Neural crest cell (in vitro differentiated cells): ENCODE measurements at places on chromosomes 7 and 10. TPM values are rescaled to one million over a fixed set of nuclear protein-coding genes. Genes with fewer than 3 reads are reported as not detected.

The PCBD1 gene
- total RNA-seq, result 38.2 and 38.3 TPM in 2 replicates

The TAS2R41 gene
- total RNA-seq, result not detected in 2 replicates

The HABP2 gene
- not detected in 2 replicates for total RNA-seq

The RASA4B gene
- total RNA-seq, result 4.5 and 7.2 TPM in 2 replicates

The SLC26A5 gene
- total RNA-seq, result not detected in 2 replicates

The MMD2 gene
- total RNA-seq, result 0.25 TPM in 1 of 2 replicates, not detected in the other

The ITGB8 gene
- total RNA-seq, result 18.2 and 19.9 TPM in 2 replicates

DNA sequence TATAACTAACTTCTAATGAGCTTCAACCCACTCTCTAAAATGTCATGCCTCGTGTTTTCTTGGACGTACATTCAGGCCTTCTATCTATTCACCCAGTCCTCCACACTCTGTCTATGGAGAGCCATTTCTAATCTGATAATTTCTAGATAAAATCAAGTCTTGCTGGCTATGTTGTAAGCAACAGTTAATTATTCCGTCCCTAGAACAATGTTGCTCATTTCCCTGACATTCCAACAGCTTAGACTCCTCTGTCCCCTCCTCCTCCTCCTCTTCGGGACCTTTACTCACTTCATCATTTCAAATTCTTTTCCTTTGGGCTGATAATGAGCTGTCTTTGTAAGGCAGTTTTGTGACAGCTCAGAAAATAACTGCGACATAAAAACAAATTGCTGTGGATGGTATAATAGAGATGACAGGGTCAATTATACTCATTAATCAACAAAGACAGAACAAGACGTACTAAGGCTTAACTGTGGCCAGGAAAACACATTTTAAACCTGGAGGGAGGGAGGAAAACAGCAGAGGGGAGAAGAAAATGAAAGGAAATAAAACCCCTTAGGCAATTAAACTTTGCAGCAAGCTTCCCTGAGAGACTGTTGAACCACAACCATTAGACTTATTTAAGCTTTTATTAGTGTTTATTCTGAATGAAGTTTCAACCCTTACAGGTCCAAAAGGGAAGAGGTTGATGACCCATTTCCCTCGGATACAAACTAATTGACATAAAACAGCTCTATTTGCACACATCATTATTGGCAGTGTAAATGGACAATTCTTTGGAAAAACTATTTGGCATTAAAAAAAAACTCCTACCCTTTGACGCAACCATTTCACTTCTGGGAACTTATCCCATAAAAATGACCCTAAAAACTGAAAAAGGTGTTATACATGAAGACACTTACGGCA lies 179.1 kb downstream of the SFMBT2 start:
- H3K27me3 ChIP-seq, result no peaks in the 10 kb centered on the region
- no peak overlapping the region for H3K4me3 ChIP-seq
- DNase-seq, result no peak

GRCh38 chr10:131553581-131553980 lies 242.1 kb upstream of the TCERG1L start:
- no peaks in the 10 kb centered on the region for H3K4me1 ChIP-seq
- no peaks in the 10 kb centered on the region for H3K36me3 ChIP-seq
- peaks cover 5% of the 10 kb centered on the region for H3K27me3 ChIP-seq
- no peak overlapping the region for H3K27ac ChIP-seq
- DNase-seq, result no peak

- H3K4me1 ChIP-seq, result peaks cover 19% of the 10 kb centered on the region
- DNase-seq, result no peak
- H3K4me3 ChIP-seq, result peak overlapping the region; percentile 93
- H3K27ac ChIP-seq, result no peak overlapping the region
- peaks cover 3% of the 10 kb centered on the region for H3K36me3 ChIP-seq
Measured at GRCh38 chr10:35644050-35644950, 2.2 kb upstream of the FZD8 start.

DNA sequence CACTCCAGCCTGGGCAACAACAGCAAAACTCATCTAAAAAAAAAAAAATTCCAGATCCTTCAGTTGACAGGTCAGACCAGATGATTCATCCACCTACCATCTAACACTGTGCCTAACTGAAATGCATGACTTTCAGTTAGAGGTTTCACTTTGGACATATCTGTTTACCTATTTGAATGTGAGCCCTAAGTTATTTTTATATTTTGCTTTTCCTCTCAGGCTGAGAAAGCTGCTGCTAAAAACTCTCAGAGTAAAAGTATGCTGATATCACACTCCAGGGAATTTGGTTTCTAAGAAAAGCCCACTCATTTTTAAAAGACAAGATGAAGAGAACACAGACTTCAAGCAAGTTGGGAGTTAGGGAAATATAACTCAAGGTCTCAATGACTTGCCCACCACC lies 126.0 kb downstream of the SGMS1 start:
- no peak for DNase-seq
- no peaks in the 10 kb centered on the region for H3K27me3 ChIP-seq
- no peaks in the 10 kb centered on the region for H3K36me3 ChIP-seq
- peaks cover 9% of the 10 kb centered on the region for H3K4me1 ChIP-seq
- H3K27ac ChIP-seq, result no peak overlapping the region
- H3K4me3 ChIP-seq, result no peak overlapping the region

DNA sequence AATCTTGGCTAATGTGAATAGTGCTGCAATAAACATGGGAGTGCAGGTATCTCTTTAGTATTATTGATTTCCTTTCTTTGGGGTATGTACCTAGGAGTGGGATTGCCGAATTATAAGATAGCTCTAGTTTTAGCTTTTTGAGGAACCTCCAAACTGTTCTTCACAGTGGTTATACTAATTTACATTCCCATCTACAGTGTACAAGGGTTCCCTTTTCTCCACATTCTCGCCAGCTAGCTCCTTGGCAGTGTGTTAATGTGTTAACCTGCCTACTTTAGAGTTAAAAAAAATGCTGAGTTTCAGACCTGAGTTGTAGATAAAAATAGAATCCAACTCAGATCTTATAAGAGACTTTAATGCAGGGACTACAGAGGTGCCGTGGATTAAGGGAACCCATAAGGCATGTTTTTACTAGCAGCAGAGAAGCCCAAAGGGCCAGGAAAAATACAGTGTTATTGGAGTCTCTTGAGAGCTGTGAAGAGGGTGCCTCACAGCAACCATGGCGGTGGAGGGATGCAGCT lies 35.4 kb downstream of the CDK13 start:
- no peak overlapping the region for H3K27ac ChIP-seq
- no peak overlapping the region for H3K4me3 ChIP-seq
- H3K4me1 ChIP-seq, result peaks cover 14% of the 10 kb centered on the region
- no peak for DNase-seq
- peaks cover 6% of the 10 kb centered on the region for H3K36me3 ChIP-seq

DNA sequence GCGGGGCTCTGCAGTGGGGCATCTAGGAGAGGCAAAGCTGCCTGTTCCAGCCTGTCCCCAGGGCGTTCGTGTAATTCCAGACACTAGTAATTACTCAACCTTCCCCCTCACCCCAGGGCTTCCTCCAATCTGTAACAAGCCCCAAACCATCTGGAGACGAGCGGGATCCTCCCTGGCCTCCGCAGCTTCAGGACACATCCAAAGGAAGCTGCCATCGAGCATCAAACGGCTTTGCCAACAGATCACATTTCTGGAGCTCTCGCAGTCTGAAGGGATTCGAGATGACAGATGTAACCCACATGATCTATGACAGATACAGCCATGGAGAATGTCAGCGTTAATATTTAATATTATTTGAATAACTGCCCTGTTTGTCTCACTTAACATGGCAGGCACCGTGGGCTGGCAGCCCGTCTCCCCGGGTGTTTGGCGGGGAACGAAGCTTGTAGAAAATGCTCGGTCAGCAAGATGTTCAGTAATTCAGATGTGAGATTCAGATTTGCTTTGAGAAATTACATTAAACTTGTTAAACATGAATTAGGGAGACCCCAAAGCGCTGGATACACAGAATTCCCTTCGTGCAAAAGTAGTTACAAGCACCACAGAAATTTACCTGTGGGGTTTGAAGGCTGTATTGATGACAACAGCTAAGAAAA lies 108.5 kb upstream of the C7orf33 start:
- H3K4me1 ChIP-seq, result peaks cover 17% of the 10 kb centered on the region
- H3K27me3 ChIP-seq, result no peaks in the 10 kb centered on the region
- DNase-seq, result no peak
- no peak overlapping the region for H3K27ac ChIP-seq

- no peak overlapping the region for H3K4me3 ChIP-seq
- H3K4me1 ChIP-seq, result peaks cover 26% of the 10 kb centered on the region
- no peaks in the 10 kb centered on the region for H3K36me3 ChIP-seq
- no peak for DNase-seq
- peak overlapping the region; percentile 5 for H3K27ac ChIP-seq
Measured at GRCh38 chr10:110843031-110843430, 28.7 kb upstream of the PDCD4 start.

- H3K36me3 ChIP-seq, result no peaks in the 10 kb centered on the region
- H3K27me3 ChIP-seq, result no peaks in the 10 kb centered on the region
- DNase-seq, result no peak
Measured at GRCh38 chr7:81036057-81036456, 117.2 kb upstream of the SEMA3C start.

DNA sequence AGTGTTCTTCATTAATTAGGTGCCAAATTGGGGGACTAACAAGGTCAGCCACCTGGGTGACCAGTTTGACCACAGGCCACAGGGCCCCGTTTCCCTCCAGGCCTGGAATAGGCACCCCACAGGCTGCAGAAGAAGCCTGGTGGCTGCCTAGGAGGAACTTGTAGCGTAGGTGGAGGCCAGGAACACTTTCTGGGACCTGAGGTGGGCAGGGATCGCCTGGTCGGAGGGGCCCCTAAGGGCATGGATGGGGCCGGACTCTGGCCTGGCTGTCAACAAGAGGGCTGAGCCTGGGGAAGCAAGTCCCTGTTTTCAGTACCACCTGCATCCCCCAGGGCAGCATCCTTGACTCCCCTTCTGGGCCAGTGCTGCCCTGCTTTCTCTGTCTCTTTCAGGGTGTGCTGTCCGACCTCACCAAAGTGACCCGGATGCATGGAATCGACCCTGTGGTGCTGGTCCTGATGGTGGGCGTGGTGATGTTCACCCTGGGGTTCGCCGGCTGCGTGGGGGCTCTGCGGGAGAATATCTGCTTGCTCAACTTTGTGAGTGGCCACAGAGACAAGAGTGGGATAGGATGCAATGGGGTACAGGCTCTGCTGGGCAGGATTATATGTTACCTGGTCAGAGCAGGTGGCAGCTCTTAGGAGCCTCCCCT lies 30.7 kb upstream of the SH2D4B start:
- H3K4me3 ChIP-seq, result no peak overlapping the region
- peaks cover 4% of the 10 kb centered on the region for H3K36me3 ChIP-seq
- DNase-seq, result no peak

GRCh38 chr10:104417637-104418292 lies 64.1 kb downstream of the CFAP58 start:
- H3K27me3 ChIP-seq, result no peaks in the 10 kb centered on the region
- H3K4me1 ChIP-seq, result no peaks in the 10 kb centered on the region
- no peak overlapping the region for H3K27ac ChIP-seq
- no peaks in the 10 kb centered on the region for H3K36me3 ChIP-seq

- H3K4me3 ChIP-seq, result no peak overlapping the region
- H3K27me3 ChIP-seq, result no peaks in the 10 kb centered on the region
- H3K36me3 ChIP-seq, result peaks cover 2% of the 10 kb centered on the region
Measured at GRCh38 chr7:66418537-66418936, 210.1 kb upstream of the KCTD7 start.

DNA sequence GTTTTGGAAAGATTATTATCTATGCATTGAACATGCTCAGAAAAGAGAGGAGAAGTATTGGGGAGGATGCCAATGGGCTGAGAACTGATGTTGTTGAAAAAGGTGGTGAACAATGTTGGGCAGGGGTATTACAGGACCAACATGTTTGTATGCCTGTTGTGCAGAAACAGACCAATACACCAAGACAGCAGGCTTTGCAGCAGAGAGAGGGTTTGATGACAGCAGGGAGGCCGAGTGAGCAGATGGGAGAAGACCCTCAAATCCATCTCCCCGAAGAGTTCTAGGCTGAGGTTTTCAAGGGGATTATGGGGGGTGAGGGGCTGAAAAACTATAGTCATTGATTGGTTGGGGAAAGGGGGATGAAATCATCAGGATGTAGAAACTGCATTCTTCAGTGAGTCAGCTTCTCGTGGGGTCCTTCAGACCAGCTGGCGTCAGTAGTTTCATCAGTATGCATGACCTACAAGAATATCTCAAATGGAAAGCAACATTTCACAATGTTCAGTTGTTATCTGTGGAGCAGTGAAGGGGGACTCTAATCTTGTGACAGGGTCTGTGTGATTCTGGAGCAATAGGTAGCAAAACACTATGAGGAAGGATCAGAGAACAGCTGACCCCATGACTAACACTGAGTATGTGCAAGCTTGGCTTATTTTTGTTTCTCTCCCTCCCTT lies 167.8 kb downstream of the BAMBI start:
- no peak overlapping the region for H3K27ac ChIP-seq
- H3K27me3 ChIP-seq, result no peaks in the 10 kb centered on the region
- H3K36me3 ChIP-seq, result no peaks in the 10 kb centered on the region
- H3K4me3 ChIP-seq, result no peak overlapping the region
- DNase-seq, result no peak

DNA sequence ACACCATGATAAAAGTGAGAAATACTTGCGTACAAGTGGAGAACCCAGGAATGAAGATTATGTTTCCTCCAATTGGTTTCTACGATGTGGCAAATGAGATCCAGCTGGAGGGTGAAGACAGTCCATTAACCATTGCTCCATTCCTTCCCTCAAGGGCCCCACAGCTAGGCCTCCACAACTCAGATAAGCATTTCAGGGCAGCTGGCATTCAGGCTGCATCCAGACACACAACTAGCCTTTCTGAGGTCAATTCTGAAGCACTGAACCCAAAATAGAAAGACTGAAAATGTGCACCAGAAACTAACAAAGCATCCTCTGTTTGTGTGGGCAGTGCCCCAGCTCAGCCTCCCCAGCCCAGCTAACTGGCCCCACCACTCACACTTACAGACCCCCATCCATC lies 94.8 kb downstream of the GSAP start:
- peaks cover 11% of the 10 kb centered on the region for H3K4me1 ChIP-seq
- H3K36me3 ChIP-seq, result peaks cover 2% of the 10 kb centered on the region
- no peaks in the 10 kb centered on the region for H3K27me3 ChIP-seq
- no peak overlapping the region for H3K27ac ChIP-seq
- DNase-seq, result no peak

GRCh38 chr7:158492367-158492764 lies 95.3 kb downstream of the PTPRN2 start:
- DNase-seq, result no peak
- peaks cover 20% of the 10 kb centered on the region for H3K4me1 ChIP-seq
- H3K27ac ChIP-seq, result no peak overlapping the region

DNA sequence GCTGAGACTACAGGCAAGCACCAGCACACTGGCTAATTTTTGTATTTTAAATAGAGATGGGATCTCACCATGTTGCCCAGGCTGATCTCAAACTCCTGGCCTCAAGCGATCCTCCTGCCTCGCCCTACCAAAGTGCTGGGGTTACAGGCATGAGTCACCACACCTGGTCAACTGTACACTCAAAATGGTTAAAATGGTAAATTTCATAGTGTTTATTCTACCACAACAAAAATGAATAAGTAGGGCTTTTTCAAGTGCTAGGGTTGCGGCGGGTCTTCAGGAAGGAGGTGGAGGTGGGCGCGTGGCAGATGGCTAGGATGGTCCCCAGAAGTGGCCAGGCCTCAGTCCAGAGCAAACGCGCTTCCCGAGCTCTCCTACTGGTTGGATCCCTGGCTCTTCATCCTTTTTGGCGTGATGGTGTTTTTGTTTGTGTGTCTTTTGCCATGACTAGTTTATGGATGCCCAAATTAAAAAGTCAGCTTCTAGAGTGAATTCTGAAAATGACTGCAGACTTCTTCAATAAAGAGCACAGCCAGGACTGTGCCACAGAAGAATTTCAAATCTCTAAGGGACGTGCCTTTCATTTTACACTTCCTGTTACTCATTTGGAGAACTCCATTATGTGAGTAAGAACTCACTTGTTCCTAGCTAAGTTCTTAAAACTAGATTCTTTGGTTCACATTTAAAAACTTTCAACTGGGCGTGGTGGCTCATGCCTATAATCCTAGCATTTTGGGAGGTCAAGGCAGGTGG lies 73.9 kb downstream of the TMEM130 start:
- H3K4me1 ChIP-seq, result no peaks in the 10 kb centered on the region
- no peaks in the 10 kb centered on the region for H3K36me3 ChIP-seq
- DNase-seq, result no peak
- no peak overlapping the region for H3K4me3 ChIP-seq
- no peak overlapping the region for H3K27ac ChIP-seq
